ENCODE measurements at places on chromosomes 2 and 18. TPM values are rescaled to one million over a fixed set of nuclear protein-coding genes. Genes with fewer than 3 reads are reported as not detected.

- no peaks in the 10 kb centered on the region for H3K27me3 ChIP-seq
- H3K36me3 ChIP-seq: no peaks in the 10 kb centered on the region
- H3K27ac ChIP-seq: no peak overlapping the region
- no peaks in the 10 kb centered on the region for H3K4me1 ChIP-seq
Observed at GRCh38 chr2:33014268-33014667, 67.5 kb downstream of the LTBP1 start.

DNA sequence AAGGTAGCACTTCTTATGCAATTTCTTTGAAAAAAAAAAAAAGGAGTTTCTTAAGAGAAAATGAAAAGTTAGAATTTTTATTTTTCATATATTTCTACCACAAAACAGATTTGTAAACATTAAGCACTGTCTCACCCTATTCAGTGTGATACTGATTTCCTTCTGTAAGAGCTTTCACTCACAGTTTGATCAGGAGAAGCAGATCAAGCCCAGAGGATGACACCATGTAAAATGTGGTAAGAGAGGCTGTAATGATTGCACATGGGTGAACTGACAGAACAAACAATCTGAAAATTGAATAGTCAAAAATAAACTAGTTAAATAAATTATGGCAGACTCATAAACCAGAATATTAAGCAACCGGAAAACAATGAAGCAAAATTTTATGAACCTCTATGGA, 54.5 kb downstream of the MEMO1 start:
- no peaks in the 10 kb centered on the region for H3K27me3 ChIP-seq
- peaks cover 27% of the 10 kb centered on the region for H3K4me1 ChIP-seq
- H3K36me3 ChIP-seq: no peaks in the 10 kb centered on the region
- no peak for DNase-seq
- H3K4me3 ChIP-seq: peak overlapping the region; percentile 61

- no peak overlapping the region for H3K4me3 ChIP-seq
- no peaks in the 10 kb centered on the region for H3K4me1 ChIP-seq
- no peak overlapping the region for H3K27ac ChIP-seq
- H3K27me3 ChIP-seq: no peaks in the 10 kb centered on the region
- H3K36me3 ChIP-seq: peaks cover 16% of the 10 kb centered on the region
Observed at GRCh38 chr18:24063121-24063731, 48.7 kb downstream of the TTC39C start.

DNA sequence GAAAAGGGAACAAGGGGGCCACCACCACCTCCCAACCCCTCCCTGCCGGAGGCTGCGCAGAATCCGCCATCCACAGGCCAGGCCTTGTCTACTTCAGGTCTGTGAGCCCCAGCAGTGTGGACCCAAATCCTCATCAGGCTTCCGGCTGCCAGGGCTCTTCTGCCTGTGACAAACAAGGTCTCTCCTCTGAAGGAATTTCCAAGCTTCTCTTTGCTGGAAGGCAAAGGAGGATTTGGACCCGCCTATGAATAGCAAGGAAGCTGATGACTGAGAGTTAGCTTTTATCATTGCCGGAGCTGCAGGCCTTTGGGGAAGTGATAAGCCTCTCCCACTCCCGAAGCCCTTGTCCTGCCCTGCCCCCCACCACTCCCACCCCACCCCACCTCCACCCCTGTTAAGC, 93.7 kb upstream of the SH3BP4 start:
- no peak overlapping the region for H3K27ac ChIP-seq
- DNase-seq: no peak
- no peaks in the 10 kb centered on the region for H3K4me1 ChIP-seq
- no peaks in the 10 kb centered on the region for H3K36me3 ChIP-seq
- no peak overlapping the region for H3K4me3 ChIP-seq

DNA sequence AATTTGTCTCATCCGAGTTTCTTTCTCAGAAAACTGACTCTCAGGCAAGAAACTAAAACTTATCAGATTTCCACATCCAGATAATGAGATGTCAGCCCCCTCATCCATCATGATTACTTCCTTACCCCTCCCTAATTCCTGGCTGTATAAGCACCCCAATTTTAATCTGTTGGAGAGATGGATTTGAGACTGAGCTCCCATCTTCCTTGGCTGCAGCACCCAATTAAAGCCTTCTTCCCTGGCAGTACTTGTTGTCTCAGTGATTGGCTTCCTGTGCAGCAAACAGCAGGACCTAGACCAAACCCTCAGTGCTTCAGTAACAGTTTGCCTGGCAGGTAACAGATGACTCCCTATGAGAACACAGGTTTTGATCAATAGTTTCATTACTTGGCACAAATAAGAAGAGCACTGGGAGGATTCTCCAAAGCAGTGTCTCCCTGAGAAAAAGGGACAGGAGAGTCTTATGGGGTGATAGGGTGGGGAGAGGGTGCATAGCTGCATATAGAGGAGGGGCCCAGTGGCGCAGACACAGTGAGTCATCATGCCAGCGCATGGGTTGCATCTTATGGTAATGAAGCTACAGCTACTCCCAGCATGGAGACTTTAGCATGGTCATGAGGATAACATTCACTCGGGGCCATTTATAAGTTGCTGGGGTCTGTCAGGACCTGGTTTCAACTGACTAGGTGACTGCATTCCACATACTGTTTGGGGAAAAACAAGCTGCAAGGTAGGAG, 45.1 kb downstream of the TEX51 start:
- DNase-seq: no peak
- H3K27me3 ChIP-seq: peaks cover 3% of the 10 kb centered on the region
- no peak overlapping the region for H3K4me3 ChIP-seq
- no peaks in the 10 kb centered on the region for H3K4me1 ChIP-seq
- H3K36me3 ChIP-seq: no peaks in the 10 kb centered on the region
- H3K27ac ChIP-seq: no peak overlapping the region

DNA sequence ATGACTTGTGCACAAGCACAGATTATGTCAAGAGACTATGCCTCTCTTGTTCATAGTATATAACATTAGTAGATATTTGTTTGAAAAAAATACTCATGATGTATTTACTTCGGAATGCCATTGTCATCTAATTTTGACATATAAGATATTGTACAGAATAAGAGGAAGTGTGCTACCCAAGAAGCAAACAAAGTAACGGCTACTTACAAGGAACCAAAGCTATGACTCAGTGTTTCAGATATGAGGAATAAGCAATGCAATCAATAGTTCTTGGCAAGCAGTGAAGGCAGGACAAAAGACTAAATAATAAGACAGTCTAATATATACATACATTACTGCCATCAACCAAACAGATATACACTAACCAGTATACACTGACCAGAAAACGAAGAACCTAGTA, 256.3 kb downstream of the CCDC178 start:
- no peaks in the 10 kb centered on the region for H3K36me3 ChIP-seq
- H3K4me3 ChIP-seq: no peak overlapping the region
- no peak overlapping the region for H3K27ac ChIP-seq

- H3K4me3 ChIP-seq: no peak overlapping the region
- peak overlapping the region; percentile 79 for H3K27ac ChIP-seq
- H3K4me1 ChIP-seq: peaks cover 58% of the 10 kb centered on the region
Observed at GRCh38 chr2:207662203-207662602, 37.0 kb upstream of the METTL21A start.

DNA sequence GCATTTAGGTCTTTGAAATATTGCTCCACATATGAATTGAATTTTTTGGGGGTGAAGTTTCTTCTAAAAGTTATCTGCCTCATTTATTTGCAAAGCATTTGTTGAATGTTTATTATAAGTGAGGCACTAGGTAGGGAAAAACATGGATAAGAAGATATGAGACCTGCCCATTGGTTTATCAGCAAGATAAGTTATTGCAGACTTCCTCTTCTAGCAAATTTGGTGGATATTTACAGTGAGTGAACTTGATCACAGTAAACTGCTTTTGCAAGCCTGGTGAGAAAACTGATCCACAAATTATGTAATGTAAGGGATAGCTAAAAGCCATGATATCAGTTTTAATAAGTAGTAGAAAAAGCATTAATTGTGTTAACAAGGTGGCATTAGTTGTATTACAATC, 364.8 kb downstream of the SOCS6 start:
- H3K27ac ChIP-seq: no peak overlapping the region
- no peak overlapping the region for H3K4me3 ChIP-seq
- DNase-seq: no peak
- no peaks in the 10 kb centered on the region for H3K4me1 ChIP-seq
- H3K27me3 ChIP-seq: no peaks in the 10 kb centered on the region

- no peak overlapping the region for H3K27ac ChIP-seq
- H3K36me3 ChIP-seq: no peaks in the 10 kb centered on the region
- H3K27me3 ChIP-seq: no peaks in the 10 kb centered on the region
- no peak overlapping the region for H3K4me3 ChIP-seq
Observed at GRCh38 chr2:8840475-8841091, 3.2 kb upstream of the KIDINS220 start.

The UPP2 gene
- not detected for polyA plus RNA-seq

The MYO5B gene
- 1.7 TPM for polyA plus RNA-seq
